Stimulated activated CD4-positive, alpha-beta T cell treated with anti-CD3 and anti-CD28 coated beads, TNF-alpha, amount 100 ng/mL, for 4 hours (primary cell): ENCODE measurements at places on chromosomes 2 and 18.

GRCh38 chr18:36328385-36328858 lies 30.9 kb downstream of the FHOD3 start:
- no peak for DNase-seq

DNA sequence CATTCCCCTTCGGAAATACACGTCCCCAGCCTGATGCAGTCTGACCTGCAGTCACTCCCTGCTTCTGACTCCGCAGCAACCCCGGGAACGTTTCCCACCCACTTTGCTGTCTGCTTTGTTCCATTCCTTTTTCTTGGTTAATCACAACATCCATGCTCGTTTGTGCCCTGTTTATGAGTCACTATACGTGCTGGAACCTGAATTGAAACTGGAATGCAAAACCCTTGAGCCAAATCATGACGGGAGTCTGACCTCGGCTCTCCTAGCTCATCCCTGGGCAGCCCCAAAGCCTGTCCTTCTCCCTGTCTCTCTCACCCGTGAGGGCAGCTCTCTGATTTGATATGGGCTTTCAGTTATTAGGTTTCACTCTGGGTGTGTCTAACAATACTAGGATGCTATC lies 57.1 kb upstream of the RNF152 start:
- DNase-seq: no peak

GRCh38 chr2:237156031-237156856 lies 70.6 kb downstream of the COPS8 start:
- DNase-seq: no peak

DNA sequence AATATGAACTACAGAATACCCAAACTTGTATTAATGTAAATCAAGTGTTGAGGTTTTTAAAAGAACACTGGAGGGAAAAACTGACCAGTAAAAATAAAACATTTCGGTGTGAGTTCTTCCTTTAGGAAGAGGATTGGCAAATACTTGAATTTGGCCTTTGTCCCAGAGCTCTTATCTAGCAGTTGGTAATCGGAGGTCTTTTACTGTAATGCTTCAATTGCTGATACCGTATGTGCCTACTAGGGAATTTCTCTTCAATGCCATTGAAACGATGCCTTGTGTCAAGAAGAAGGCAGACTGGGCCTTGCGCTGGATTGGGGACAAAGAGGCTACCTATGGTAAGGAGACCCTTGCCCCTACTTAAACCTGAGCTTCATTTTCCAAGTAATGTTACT lies 4.1 kb downstream of the RRM2 start:
- DNase-seq: no peak

GRCh38 chr2:176445956-176446355 lies 176.7 kb downstream of the MTX2 start:
- no peak for DNase-seq

DNA sequence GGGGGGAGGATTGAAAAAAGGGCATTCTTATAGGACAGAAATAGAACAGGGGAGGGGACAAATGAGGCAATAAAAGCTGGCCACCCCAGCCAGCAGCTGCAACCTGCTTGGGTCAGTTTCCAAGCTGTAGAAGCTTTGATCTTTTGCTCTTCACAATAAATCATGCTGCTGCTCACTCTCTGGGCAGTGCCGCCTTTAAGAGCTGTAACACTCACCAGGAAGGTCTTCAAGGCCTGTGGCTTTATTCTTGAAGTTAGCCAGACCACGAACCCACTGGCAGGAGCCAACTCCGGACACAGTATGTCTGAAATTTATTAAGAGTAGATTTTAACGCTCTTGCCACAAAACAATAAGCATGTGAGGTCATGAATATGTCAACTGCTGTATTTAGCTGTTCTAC lies 649.9 kb upstream of the RAB6C start:
- no peak for DNase-seq

DNA sequence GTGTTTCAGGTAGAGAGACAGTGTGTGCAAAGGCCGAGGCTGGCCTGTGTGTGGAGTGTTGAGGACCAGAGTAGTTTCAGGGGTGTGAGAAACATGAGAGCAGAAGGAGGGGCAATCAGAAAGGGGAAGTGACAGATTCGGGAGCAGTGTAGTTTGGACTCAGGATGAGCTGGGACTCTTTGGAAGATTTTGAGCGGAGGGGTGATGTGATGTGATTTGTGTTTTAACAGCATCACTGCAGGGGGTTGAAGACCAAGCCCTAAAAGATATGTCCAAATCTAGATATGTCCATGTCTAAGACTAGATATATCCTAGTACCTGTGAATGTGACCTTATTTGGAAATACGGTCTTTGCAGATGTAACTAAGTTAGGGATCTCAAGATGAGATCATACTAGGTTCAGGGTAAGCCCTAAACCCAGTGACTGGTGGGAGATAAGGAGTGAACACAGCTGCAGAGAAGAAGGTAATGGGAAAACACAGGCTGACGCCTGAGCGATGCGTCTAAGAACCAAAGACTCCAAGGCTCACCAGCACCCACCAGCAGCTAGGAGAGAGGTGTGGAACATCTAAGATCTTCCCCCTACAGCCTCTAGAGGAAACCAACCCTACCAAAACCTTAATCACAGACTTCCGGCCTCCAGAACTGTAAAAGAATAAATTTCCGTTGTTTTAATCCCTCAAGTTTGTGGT lies 38.5 kb upstream of the MYO3B start:
- no peak for DNase-seq

- no peak for DNase-seq
These were observed 232.9 kb downstream of the CDH7 start for GRCh38 chr18:65983750-65984149.

GRCh38 chr18:69944436-69944835 lies 3.2 kb downstream of the CD226 start:
- no peak for DNase-seq

- no peak for DNase-seq
These were observed 769 bp downstream of the ALMS1 start for GRCh38 chr2:73386342-73386868.

GRCh38 chr2:200450288-200450687 lies 59.6 kb downstream of the KCTD18 start:
- no peak for DNase-seq

DNA sequence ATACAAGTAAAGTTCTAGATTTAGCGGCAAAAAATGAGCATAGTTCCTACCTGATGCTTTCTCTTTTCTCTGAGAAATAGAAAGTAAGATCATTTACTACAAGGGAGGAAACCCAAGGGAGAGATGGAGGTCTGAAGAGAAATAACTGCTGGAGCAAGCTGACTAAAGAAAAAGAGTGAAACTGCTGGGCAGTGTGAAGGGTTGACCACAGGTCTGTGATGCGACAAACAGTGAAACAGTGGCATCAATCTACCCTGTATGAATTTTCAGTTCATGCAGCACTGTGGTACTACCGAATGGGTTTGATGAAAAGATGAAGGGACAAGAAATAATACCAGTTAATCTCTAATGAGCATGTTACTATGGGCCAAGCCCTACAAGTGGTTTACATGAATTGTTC lies 52.2 kb downstream of the CUL3 start:
- no peak for DNase-seq

- DNase-seq: no peak
These were observed 49.1 kb downstream of the CCDC85A start for GRCh38 chr2:56232912-56233311.

DNA sequence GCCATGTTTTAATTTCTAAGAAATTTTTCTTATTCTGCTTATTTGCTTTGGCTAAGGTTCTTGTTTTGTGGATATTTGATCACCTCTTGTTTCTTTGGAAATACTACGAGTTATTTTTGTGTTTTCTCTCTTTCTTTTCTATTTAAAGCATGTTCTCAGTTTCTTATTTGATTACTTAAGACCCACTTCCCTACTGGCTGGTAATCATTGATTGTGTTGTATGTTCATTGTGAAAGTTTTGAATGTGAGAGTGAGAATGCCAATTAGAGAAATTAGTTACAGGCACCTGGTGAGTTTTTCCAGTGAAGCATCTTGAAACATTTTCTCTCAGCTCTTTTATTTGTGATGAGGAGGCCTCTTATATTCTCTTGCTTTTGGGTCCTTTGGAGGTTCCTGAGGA lies 226.7 kb upstream of the MC4R start:
- no peak for DNase-seq

DNA sequence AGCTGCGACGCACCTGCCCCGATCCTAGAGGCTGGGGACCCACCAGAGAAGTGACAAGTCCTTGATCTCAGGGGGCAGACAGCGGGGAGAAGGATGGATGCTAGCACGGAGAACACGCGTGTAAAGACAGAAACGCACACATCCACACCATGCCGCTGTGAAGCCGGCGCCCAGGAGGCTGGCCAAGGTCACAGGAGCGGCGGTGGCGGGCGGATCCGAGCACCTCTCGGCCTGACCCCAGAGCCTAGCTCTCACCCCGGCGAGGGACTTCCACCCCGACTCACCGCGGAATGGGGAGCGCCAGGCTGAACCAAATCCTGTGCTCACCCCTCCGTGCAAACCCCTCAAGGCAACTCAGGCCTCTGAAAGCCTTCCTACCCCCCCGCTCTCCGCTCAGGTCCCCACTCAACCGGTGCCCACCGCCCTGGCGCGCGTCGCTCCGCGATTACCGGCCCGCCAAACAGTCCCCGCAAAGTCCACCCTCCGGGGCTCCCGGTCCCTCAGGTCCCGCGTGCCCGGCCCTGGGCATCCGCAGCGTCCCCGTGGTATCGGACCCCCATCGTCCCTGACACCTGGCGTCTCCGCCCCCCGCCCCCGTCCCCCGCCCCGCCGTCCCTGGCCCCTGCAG lies 460 bp upstream of the LRRFIP1 start:
- no peak for DNase-seq

- DNase-seq: no peak
These were observed 104.6 kb downstream of the LDLRAD4 start for GRCh38 chr18:13323186-13323585.

- DNase-seq: no peak
These were observed 29.0 kb upstream of the SERPINB2 start for GRCh38 chr18:63858456-63858855.

GRCh38 chr18:75267643-75268363 lies 57.2 kb downstream of the TSHZ1 start:
- DNase-seq: no peak

DNA sequence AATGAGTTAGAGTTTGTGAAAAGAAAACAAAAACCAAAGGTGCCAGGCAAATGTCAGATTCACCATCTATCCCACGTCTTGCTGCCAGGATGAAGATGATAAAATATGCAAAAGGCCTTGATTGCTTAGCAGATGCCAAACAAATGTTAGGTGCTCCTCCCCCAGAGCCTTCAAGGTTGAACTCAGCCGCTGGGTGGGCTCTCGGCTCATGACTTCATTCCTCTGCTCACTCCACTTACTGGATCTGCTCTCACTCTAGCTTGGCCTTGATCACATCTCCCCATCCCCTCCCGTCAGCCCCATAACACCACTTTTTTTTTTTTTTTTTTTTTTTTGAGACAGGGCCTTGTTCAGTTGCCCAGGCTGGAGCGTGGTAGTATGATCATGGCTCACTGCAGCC lies 38.5 kb downstream of the SH2D6 start:
- no peak for DNase-seq

GRCh38 chr2:144430722-144431391 lies 89.1 kb downstream of the ZEB2 start:
- DNase-seq: no peak

GRCh38 chr18:68694316-68694715 lies 20.6 kb downstream of the TMX3 start:
- no peak for DNase-seq

DNA sequence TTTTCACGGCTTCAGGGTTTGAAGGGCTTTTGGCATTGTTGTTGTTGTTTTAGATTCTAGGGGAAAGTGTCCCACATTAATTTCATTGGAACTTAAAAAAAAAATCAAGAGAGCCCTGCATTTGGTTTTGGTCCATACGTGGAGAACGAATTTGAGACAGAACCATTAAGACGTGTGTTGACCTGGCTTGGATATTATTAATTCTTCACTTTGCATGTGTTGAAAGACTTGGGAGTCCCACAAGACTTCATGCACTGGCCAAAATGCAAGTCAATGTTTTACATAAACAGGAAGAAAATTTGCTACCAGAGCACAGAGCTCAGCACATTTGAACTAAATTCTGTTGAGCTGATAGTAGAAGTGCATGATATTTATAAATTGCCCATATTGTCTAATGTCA lies 761.2 kb upstream of the ACVR2A start:
- DNase-seq: no peak

- DNase-seq: no peak
These were observed 108.5 kb upstream of the THOC1 start for GRCh38 chr18:376311-376710.

DNA sequence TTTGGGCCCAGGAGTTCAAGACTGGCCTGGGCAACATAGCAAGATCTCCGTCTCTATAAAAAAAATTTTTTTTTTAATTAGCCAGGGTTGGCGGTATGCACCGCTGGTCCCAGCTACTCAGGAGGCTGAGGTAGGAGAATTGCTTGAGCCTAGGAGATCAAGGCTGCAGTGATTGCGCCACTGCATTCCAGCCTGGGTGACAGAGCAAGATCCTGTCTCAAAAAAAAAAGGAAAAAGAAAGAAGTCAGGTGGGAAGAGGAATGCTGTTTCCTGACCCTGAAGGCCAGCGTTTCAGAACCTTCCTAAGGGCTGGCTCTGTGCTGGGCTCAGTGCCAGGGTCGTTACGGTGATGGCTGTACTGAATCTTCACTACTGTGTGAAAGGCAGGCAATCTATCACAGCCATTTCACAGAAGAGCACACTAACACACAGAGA lies 35.0 kb upstream of the AGAP1 start:
- no peak for DNase-seq

- no peak for DNase-seq
These were observed 146.0 kb downstream of the AGAP1 start for GRCh38 chr2:235639885-235640284.

GRCh38 chr2:200585730-200586643 lies at the start of gene AOX1:
Gene AOX1 (plus strand): TSS chr2:200586014. CDS start chr2:200586109, 95 bp downstream.
- no peak for DNase-seq

DNA sequence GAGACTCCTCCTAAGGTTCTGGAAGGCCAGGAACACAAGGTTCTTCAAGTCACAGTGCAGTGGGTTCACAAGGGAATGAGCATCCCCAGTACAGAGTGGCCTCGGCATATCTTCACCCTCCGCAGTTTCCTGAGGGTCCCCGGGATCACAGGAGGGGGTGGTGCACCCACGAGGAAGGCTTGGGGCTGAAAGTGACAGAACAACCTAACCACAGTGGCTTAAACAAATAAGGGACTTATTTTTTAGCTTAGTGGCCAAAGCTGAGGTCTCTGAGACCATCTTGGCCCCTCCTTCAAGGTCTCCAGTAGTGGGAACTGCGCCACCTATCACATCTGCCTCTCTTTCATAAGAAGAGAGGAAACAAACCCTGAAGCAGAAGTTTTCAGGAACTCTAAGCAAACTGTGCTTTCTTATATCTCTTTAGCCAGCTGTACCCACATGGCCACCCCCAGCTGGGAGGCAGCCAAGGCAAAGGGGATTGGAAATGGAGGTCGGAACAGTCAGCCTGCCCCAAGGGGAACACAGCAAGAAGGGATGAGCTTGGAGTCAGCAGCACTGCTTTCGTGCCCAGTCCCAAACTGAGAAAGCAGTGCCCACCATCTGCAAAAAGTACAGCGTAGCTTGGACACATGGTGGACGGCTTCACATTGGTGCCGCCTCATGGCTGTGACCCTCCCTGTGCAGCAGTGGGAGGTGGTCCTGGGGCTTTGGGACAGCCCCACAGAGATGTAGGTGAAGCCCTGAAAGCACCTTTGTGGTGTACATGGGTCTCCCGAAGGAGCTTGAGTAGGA lies 260.0 kb upstream of the ID2 start:
- DNase-seq: no peak

- no peak for DNase-seq
These were observed 347.9 kb upstream of the HS6ST1 start for GRCh38 chr2:128666596-128666995.

GRCh38 chr2:42378415-42378814 lies 17.4 kb upstream of the COX7A2L start:
- no peak for DNase-seq
